RPMI7951 (cell line): ENCODE measurements at places on chromosomes 5 and 9. TPM values are rescaled to one million over a fixed set of nuclear protein-coding genes. Genes with fewer than 3 reads are reported as not detected.

HTR1A gene
- not detected in 2 replicates for total RNA-seq

IQGAP2 gene
- total RNA-seq: 0.24 and 0.29 TPM in 2 replicates

CNTFR gene
- not detected in 2 replicates for total RNA-seq

SGCD gene
- total RNA-seq: 5.7 and 6.7 TPM in 2 replicates

PCDHB2 gene
- total RNA-seq: 0.88 and 0.96 TPM in 2 replicates

SLC12A7 gene
- 0.98 and 1.4 TPM in 2 replicates for total RNA-seq

TYRP1 gene
- 0.68 and 1.1 TPM in 2 replicates for total RNA-seq

THOC3 gene
- 45.2 and 55.5 TPM in 2 replicates for total RNA-seq

CNTNAP3 gene
- total RNA-seq: 0.12 and 0.39 TPM in 2 replicates

C5orf34 gene
- 14.5 and 20.3 TPM in 2 replicates for total RNA-seq

PCDHGA8 gene
- 1.6 and 1.9 TPM in 2 replicates for total RNA-seq

SPATA31A6 gene
- total RNA-seq: not detected in 2 replicates

C5orf63 gene
- total RNA-seq: 8.3 and 8.8 TPM in 2 replicates

- no peak for DNase-seq
Measured at GRCh38 chr5:151793358-151793757, 21.6 kb downstream of the G3BP1 start.

DNA sequence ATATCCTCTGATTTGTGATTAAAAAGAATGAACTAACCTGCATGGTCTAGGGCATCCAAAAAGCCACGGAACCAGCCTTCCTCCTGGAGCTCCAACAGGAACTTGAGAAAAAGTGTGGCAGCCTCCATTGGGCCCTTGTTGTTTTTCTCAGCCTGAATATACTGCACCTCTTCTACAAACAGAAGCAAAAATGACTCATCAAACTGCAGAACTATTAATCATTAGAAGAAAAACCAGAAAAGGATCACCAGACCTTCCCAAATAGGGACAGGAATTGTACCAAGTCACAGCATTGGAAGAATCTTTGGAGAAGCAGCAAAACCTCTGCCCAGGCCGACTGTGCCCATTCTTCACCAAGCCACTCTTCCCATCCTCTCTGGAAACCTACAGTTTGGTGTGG lies 25.2 kb downstream of the RIGI start:
- DNase-seq: peak; percentile 53

DNA sequence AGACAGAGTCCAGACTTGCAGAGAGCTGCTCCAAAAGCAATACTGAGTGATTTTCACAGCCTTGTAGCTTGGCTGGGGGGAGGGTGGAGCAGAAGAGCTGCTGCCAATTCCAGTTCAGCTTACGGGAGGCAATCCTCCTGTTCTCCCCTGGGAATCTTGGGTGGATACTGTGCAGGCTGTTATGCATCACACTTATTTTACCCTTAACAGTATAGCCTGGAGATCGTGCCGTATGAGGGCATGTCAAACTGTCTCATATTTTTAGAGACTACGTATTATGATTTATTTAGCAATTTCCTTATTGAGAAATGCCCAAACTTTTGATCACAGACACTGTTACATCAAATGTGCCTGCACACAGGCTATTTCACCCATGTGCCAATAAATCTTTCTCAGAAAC lies 85.2 kb downstream of the BASP1 start:
- DNase-seq: no peak

DNA sequence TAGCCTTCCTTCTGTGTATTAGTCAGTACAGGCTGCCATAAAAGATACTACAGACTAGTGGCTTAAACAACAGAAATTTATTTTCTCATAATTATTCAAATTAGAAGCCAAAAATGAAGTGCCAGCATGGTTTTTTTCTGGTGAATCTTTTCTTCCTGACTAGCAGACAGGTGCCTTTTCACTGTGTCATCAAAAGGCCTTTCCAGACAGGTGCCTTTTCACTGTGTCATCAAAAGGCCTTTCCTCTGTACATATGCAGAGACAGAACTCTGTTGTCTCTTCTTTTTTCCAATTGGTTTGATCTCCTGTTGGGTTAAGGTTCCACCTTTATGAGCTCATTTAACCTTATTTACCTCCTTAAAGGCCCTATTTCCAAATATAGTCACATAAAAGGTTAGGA lies 599.9 kb downstream of the ISL1 start:
- DNase-seq: no peak

GRCh38 chr9:31588756-31589155 lies 795.7 kb upstream of the ACO1 start:
- DNase-seq: no peak

- DNase-seq: no peak
Measured at GRCh38 chr9:131361202-131361833, 32.6 kb upstream of the PRRC2B start.

- DNase-seq: no peak
Measured at GRCh38 chr9:37432020-37432419, 9.5 kb downstream of the GRHPR start.

DNA sequence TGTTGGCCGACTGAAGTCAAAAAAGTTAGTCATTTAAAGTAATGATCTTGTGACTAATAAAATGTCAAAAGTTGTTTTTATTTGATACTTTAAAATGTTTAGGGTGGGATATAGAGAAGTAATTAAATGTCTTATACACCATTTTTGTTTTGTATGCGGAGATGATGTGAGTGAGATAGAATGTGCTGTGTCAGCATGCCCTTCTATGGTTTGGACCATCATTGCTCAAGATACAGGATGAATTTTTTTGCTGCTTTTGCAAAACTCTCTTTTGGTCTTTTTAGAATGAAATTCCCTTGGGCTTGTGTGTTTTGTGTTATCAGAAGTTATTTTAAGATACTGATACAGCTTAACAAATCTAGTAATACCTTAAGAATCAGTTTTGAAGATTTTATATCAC lies 12.5 kb downstream of the SRFBP1 start:
- DNase-seq: peak; percentile 9

DNA sequence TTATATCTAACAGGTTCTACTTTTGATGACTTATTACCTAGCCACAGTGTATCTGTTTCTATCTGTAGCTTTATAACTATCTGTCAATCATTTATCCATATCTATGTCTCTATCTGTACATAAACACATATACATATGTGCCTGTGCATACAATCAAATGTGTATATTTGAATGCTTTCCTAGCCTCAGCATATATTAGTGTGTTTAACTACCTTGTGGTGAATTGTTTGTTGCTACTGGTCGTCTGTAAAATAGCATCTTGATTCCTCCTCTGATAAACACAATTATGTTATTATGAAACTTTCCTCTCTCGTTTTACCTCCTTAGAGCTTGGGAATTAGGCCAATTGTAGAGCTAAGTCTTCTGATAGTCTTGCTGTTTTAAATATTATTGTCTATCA lies 44.4 kb downstream of the PARP8 start:
- no peak for DNase-seq

GRCh38 chr5:103211576-103212561 lies 46.7 kb upstream of the MACIR start:
- no peak for DNase-seq

DNA sequence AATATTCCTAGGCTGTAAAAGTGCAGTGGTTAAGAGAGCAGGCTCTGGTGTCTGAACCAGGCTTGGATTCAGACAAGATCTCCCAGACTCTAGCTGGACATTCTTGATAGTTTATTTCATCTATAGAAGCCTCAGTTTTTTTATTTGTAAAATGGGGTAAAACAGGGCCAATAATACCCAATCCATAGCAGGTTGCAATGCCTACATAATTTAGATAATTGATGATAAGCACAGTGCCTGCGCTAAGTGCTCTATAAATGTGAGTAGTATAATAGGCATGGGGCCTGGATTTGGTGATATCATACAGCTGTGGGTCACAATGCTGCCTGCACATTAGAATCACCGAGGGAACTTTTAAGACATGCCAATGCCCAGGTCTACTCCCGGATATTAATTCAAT lies 603.5 kb downstream of the ISL1 start:
- no peak for DNase-seq

DNA sequence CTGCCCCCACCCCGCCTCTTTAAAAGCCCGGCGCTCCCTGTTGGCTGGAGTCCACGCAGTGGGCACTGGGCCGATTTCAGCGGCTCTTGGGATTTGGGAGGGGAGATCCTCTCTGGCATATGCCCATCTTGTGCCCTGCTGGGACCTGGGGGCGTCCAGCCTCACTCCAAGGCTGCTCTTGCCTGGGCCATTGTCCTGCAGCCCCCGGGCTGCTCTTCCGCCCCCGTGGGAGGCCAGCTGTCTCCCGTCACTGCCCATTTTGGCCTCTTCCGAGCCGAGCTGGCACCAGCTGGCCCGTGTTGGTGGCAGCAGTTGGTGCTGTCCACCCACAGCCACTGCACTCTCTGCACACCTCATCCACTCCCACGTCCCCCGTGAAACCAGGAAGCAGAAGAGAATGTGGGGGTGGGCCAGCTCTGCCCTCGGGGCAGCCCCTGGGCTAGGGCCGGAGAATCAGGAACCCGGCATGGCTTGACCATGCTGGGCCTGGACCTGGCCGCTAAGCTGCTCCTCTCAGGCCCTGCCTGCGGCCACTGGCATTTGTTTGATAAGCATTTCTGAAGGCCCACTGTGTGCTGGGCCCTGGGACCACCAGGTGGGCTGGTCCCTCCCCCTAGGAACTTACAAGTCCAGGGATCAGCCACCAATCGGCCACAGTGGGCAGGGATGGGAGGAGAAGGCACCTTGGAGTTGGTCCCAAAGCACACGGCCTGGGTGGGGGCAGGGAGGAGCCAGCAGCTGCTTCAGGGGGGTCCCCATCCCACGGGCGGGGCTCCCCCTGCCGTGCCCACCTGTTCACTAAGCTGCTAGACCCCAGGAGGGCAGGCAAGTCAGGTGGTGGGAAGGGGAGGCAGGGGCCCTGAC lies 2.2 kb downstream of the C8G start:
- no peak for DNase-seq

DNA sequence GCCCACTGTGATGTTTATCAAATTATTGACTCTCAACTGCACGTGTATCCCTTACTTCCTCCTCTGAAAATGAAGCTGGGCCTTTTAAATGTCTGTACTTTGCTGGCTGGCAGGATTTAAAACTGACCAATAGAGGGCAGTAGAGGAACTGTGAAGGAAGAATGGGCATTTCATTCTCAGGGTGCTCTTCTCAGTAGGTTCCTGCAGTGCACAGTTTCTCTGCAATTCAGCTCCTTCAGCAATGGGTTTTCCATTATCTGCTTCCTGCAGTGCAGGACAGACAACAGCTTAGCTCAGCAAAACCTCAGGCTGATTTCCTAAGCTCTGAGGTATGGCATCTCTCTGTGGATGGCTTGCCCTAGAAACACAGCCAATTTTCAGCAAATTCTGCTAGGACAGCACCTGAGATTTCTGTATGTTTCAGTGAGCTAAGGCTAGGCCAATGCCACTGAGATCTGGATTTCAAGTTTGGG lies 298.4 kb upstream of the PRDM9 start:
- peak; percentile 21 for DNase-seq

DNA sequence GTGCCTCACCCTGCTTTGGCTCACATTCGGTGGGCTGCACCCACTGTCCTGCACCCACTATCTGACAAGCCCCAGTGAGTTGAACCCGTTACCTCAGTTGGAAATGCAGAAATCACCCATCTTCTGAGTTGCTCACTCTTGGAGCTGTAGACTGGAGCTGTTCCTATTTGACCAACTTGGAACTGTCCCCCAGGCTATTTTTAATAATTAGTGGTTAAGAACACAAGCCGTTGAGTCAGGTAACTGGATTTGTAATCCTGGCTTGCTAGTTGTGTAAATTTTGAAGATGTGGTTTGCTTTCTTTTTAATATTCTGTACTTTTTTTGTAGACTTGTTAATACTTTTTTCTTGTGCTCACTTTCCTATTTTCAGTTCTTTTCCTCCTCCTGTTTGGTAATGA lies 81.2 kb downstream of the CNTLN start:
- DNase-seq: peak; percentile 40

GRCh38 chr5:156879665-156880285 lies 29.7 kb downstream of the PPP1R2B start:
- peak; percentile 14 for DNase-seq

DNA sequence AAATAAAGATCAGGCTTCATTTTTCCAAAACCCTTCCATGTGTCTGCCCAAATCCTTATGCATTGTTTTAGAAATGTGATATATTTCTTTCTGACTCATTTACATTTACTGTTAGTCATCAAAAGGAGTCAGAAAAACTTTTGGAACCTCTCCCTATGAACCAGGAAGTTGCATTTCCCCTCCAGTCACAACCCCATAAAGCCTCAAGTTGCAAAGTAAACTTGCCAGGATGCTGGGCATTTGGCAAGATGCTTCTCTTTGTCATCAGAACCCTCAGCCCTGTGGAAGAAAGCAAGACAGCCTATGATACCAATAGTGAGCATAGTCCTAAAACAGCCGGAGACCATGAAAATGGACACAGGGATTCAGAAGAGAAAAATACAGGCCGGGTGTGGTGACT lies 84.2 kb downstream of the MUSK start:
- peak; percentile 100 for DNase-seq

DNA sequence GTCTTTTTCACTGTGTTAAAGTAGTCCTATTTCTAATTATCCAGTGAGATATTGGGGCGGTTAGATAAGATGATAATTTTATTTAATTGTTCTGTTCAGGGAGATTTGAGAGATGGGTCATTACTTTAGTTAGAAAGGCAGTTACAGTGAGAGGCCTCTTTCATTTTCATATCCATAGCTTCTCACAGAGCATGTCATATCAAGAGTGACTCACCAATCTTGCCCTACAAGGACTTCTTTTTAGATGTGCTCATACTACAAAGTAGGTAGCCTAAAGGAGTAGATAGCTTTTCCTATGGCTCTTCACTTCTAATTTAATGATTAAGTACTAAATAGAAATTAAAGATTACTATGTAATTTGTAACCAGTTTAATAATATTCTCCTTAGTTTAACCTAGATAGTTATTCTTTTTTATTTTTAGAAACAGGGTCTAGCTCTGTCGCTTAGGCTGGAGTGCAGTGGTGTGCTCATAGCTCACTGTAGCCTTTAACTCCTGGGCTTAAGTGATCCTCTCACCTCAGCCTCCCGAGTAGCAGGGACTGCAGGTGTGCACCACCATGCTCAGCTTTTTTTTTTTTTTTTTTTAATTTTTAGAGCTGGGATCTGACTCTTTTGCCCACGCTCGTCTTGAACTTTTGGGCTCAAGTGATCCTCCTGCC lies 71.0 kb downstream of the FER start:
- peak; percentile 56 for DNase-seq

GRCh38 chr5:18113721-18114120 lies 479.5 kb downstream of the TAF11L14 start:
- DNase-seq: no peak

- DNase-seq: no peak
Measured at GRCh38 chr5:114658194-114658593, 296.3 kb downstream of the KCNN2 start.

DNA sequence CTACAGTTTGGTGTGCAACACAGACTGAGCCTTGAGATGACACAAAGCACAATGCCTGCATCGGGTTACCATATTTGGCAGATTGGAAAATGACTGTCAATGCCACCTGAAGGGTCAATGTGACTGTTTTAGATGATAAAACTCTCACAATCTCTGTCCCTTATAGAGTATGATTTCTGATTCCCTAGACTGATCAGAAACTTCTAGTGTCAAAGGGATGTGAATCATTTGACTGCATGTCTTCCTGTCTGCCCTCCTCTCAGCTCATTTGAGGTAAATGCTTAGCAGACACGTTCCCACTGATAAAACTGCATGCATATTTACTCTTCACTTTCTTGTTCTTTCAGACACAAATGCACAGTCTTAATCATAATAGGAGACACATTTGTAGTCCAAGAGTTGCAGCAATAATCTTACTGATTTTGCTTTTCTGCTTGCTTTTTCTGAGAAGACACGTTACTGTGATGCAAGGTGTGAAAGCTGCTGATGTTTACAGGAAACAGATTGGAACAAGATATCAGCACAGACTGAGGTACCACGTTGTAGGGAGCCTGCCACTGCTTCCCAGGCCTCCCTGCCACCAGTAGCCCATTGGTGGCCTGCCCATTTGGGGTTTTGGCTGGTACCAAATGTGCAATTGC lies 77.8 kb downstream of the GCNT4 start:
- no peak for DNase-seq
